ENCODE measurements at places on chromosomes 2 and 18. TPM values are rescaled to one million over a fixed set of nuclear protein-coding genes. Genes with fewer than 3 reads are reported as not detected.

- no peaks in the 10 kb centered on the region for H3K27me3 ChIP-seq
- H3K4me3 ChIP-seq = no peak overlapping the region
- no peak overlapping the region for H3K27ac ChIP-seq
Observed at GRCh38 chr2:242075168-242075567, 205.6 kb downstream of the RTP5 start.

GRCh38 chr2:171185165-171185818 lies 24.6 kb upstream of the TLK1 start:
- H3K4me3 ChIP-seq = no peak overlapping the region
- no peaks in the 10 kb centered on the region for H3K36me3 ChIP-seq
- H3K4me1 ChIP-seq = no peaks in the 10 kb centered on the region
- DNase-seq = no peak

DNA sequence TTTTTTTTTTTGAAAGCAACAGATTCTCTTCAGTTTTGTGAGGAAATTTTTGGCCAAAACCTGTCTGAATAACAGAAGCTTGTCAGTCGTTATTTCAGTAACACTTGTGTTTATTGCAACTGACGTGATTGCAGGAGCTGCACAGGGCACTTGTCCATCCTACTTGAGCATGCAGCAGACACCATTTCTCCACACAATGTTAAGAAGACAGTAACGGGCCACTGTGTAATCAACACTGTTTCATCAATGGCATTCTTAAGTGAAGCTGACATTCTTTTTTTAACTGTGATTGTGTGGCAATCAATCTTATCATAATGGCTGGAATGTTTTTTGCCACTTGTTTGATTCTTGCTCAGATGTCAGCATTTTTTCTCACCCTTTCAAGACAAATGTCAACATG lies 50.1 kb upstream of the PIEZO2 start:
- no peak overlapping the region for H3K27ac ChIP-seq
- peaks cover 12% of the 10 kb centered on the region for H3K4me1 ChIP-seq
- H3K36me3 ChIP-seq = no peaks in the 10 kb centered on the region
- no peaks in the 10 kb centered on the region for H3K27me3 ChIP-seq
- H3K4me3 ChIP-seq = no peak overlapping the region

DNA sequence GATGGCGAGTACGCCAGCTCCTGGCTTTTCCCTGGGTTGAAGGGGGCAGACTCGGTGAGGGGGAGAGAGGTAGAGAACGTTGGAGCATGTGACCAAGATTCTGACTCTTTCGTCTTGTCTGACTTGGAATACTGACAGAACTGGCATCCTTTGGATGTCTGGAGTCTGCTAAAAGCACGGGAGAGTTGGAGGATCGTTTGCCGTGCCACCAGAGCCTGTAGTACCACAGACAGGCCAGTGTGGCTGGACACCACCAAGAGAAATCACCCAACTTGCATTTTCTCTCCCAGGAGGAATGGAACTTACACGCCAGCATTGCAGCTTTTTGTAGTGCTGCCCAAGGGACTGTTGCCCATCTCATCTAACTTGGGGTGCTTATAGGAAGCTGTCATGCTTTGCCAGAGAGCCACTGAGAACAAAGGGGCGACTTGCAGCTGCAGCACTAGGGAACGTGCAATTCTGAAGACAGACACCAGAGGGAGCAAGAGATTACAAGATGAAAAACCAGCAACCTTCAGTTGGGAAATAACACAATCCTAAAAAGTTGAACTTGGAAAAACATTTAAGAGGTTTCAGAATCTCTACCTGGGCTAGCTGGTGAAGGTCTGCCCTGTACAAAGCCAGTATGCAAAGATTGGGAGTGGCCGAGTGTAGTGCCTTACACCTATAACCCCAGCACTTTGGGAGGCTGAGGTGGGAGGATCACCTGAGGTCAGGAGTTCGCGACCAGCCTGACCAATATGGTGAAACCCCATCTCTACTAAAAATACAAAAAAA lies 24.1 kb downstream of the PSMG2 start:
- no peak overlapping the region for H3K27ac ChIP-seq
- no peak overlapping the region for H3K4me3 ChIP-seq
- H3K27me3 ChIP-seq = no peaks in the 10 kb centered on the region
- H3K4me1 ChIP-seq = no peaks in the 10 kb centered on the region
- peak; percentile 47 for DNase-seq
- peaks cover 9% of the 10 kb centered on the region for H3K36me3 ChIP-seq

DNA sequence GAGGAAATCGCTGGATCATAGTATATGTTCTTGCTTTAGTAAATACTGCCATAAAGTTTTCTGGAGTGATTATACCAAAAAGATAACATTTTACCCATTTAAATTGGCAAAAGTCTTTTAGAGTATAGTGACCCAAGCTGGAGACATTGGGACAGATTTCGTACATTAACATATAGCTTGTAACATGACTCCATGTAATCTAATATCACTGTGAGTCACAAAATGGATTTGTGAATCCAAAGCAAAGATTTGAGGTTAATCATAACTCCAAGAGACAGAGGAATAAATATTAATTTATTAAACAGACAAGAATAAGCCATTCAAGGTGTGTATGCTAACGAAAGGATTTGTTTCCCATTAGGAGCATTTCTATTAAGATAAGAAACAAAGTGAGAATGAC lies 45.0 kb upstream of the RMP24 start:
- H3K4me1 ChIP-seq = peaks cover 10% of the 10 kb centered on the region
- no peak overlapping the region for H3K27ac ChIP-seq
- H3K4me3 ChIP-seq = no peak overlapping the region
- no peaks in the 10 kb centered on the region for H3K36me3 ChIP-seq
- no peaks in the 10 kb centered on the region for H3K27me3 ChIP-seq

DNA sequence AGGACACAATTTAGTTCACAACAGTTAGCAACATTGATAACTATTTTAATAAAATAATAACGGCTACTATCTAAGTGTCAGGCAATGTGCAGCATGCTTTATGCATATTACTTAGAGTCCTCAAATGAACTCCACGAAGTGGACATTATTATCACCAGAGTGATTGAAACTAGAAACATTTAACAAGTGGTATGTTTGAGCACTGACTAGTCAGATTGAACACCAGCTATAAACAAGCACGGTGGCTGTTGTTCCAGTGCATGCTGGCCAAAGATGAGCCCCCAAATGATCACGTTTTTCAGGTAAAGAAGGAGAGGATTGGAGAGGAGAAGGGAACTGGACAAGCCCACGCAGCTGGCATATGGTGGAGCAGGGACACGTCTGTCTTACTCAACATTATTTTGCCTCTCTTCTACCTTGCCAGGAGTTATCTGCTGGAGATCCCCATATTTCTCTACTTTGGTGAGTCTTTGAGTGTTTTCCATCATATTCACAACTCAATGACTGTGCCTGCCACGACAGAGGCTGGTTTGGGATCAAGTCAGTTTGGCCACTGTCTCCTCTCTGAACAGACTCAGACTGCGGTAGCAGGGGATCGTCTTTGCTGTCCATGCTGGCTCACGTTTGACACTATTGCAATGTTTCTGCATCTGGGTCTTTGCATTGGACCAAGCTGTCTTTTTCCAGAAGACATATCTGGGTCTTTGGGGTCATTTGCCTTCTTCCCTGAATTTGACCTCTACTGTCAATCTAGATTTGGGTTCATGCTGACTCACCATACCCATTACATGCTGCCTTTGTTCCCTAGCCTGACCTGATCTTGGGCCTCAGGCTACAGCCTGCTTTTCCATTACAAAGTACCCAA lies 66.0 kb upstream of the ACSL3 start:
- H3K27me3 ChIP-seq = no peaks in the 10 kb centered on the region
- no peak overlapping the region for H3K27ac ChIP-seq
- peaks cover 10% of the 10 kb centered on the region for H3K4me1 ChIP-seq
- no peak for DNase-seq

- no peaks in the 10 kb centered on the region for H3K36me3 ChIP-seq
- DNase-seq = no peak
- H3K27ac ChIP-seq = no peak overlapping the region
- no peaks in the 10 kb centered on the region for H3K27me3 ChIP-seq
- H3K4me3 ChIP-seq = no peak overlapping the region
Observed at GRCh38 chr2:229566370-229566769, 148.0 kb downstream of the DNER start.

DNA sequence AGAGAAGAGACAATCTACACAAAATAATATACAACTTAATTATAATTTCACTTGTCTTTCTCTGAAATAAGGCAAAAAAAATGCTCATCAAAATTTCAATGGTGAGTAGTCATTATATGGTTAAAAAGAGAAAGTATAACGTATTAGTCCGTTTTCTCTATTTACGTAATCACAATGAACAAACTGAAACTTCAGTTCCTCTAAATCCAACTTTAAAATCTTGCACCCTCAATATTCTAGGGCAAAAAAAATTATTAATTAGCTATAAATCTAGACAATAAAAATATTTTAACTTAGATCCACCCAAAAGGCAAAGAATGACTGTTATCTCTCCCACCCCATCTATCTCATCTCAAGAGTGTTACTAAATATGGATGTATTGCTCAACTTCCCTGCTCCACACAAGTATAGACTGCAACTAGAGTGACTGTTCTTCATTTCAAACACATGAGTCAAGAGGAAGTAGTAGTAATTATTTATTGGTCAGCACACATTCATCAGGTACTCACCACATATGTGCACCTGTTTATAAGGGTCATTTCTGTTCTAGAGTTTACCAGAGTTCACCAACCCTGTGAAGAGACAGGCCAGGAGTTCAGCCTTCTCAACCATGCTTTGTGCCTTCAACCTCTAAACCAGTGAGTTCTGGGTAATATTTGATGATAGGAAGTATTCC lies 36.4 kb downstream of the STK39 start:
- no peaks in the 10 kb centered on the region for H3K27me3 ChIP-seq
- H3K4me1 ChIP-seq = peaks cover 7% of the 10 kb centered on the region
- H3K27ac ChIP-seq = no peak overlapping the region
- no peaks in the 10 kb centered on the region for H3K36me3 ChIP-seq
- no peak overlapping the region for H3K4me3 ChIP-seq

DNA sequence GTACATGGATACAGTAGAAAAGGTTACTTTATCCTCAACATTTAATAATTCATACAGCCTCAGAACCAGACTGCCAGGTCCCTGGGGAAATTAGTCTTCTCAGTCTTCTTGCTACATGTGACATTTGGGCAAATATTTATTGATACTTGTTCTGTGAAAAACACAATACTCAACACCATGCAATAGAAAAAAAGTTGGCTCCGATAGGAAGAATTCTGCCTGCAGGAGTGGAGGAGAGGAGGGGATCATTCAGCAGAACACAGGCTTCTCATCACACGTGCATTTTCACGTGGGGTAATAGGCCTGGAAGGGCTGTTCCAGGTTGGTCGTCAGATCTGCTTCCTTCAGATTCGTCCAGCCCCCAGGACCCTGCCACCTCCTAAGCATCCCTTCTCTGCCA lies 58.4 kb upstream of the ACKR3 start:
- H3K36me3 ChIP-seq = no peaks in the 10 kb centered on the region
- H3K4me1 ChIP-seq = peaks cover 16% of the 10 kb centered on the region
- H3K4me3 ChIP-seq = no peak overlapping the region
- no peak overlapping the region for H3K27ac ChIP-seq

GRCh38 chr2:149161481-149162225 lies 123.2 kb downstream of the LYPD6B start:
- no peak overlapping the region for H3K27ac ChIP-seq
- H3K4me1 ChIP-seq = no peaks in the 10 kb centered on the region
- DNase-seq = no peak
- no peaks in the 10 kb centered on the region for H3K36me3 ChIP-seq
- no peak overlapping the region for H3K4me3 ChIP-seq

- H3K27ac ChIP-seq = no peak overlapping the region
- H3K36me3 ChIP-seq = peaks cover 23% of the 10 kb centered on the region
- DNase-seq = no peak
- no peaks in the 10 kb centered on the region for H3K27me3 ChIP-seq
Observed at GRCh38 chr2:190920085-190920484, 39.5 kb downstream of the GLS start.

DNA sequence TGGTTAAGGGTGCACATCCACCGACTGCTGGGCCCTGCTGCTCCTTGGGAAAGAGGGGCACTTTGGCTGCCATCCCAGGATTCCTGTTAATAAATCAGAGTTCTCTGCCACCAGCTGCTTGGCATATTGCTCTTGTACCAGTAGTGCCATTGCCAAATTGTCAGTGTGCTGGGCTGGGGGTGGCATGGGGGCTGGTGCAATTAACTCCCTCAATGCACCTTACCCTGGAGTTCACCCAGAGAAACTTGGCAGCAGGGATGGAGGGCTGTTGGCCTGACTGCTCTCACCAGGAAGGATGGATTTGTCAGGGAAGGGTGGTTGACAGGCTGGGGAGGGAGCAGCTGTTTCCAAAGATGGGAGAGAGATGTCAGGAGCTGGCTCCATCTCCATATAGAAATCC lies 94.6 kb upstream of the SKOR2 start:
- H3K4me3 ChIP-seq = no peak overlapping the region
- H3K36me3 ChIP-seq = no peaks in the 10 kb centered on the region
- no peaks in the 10 kb centered on the region for H3K27me3 ChIP-seq
- no peak for DNase-seq
- no peak overlapping the region for H3K27ac ChIP-seq

DNA sequence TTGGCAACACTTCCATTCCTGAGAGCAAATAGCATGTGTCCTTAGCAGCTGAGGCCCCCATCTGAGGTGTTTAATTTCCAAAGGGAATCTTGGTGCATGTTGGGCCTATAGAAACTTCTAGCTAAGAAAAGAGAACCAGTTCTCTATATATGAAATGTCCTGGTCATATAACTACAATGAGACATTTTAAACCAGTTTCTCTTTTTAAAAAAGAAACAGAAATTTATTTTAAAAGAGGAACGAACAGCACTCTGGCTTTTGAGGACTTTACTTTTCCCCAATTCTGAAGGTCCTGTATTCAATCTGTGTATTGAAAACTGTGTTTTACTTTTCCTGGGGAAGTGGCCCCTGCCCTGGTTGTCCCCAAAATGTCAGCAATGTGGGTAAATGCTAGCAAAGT lies 309.5 kb upstream of the STON1 start:
- no peak overlapping the region for H3K27ac ChIP-seq
- DNase-seq = no peak
- no peaks in the 10 kb centered on the region for H3K36me3 ChIP-seq
- H3K27me3 ChIP-seq = no peaks in the 10 kb centered on the region

- no peak for DNase-seq
- no peaks in the 10 kb centered on the region for H3K4me1 ChIP-seq
- H3K36me3 ChIP-seq = no peaks in the 10 kb centered on the region
- no peak overlapping the region for H3K27ac ChIP-seq
- no peaks in the 10 kb centered on the region for H3K27me3 ChIP-seq
- no peak overlapping the region for H3K4me3 ChIP-seq
Observed at GRCh38 chr2:173555833-173556232, 201.2 kb downstream of the CDCA7 start.

PASK gene
- 29.4 TPM for total RNA-seq

COLEC11 gene
- total RNA-seq = 4.7 TPM

ADRA2B gene
- 0.78 TPM for total RNA-seq

ZNF804A gene
- 0.49 TPM for total RNA-seq

TXNDC2 gene
- not detected for total RNA-seq

POTEC gene
- total RNA-seq = not detected
